OCI-LY7 (cell line): ENCODE measurements at places on chromosomes 1 and 21.
A peak's percentile ranks its signal among the peaks of the same experiment; 100 is the strongest.

- no peak for DNase-seq
These were observed 12.4 kb upstream of the UMODL1 start for GRCh38 chr21:42058631-42059111.

- no peak for DNase-seq
These were observed 50.4 kb upstream of the GPR37L1 start for GRCh38 chr1:202072211-202072765.

GRCh38 chr1:147892731-147893214 lies 9.8 kb upstream of the GJA8 start:
- DNase-seq = peak; percentile 55

DNA sequence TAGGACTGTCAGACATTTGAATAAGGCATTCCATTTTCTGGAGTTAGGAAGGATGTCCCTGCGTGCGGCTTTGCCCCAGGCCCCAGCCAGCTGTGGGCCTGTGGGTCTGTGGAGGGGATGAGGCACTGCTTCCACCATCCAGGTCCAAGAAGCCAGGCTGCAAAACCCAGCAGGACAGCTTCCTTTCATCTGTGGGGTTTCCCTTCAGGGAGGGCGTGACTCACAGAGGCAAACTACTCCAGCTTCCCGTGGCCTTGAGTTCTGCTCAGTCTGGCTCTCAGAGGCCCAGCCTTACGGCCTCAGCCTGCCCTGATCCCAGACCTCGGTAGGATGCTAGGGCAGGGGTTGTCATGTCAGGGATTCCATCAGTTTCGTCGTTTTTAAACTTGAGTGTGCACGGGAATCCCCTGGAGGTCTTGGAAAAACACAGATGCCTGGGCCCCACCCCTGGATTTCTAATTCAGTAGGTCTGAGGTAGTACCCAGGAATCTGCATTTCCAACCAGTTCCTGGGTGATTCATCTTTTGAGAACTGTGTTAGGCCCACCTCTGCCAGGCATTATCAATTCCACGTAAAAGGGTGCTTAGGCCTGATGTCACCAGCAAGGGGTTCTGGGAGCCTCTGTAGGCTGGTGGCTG lies 32.3 kb upstream of the TENT5C start:
- DNase-seq = no peak

GRCh38 chr1:26571381-26571780 lies 41.8 kb downstream of the RPS6KA1 start:
- DNase-seq = no peak

- no peak for DNase-seq
These were observed 9.4 kb downstream of the POFUT2 start for GRCh38 chr21:45278156-45278911.

DNA sequence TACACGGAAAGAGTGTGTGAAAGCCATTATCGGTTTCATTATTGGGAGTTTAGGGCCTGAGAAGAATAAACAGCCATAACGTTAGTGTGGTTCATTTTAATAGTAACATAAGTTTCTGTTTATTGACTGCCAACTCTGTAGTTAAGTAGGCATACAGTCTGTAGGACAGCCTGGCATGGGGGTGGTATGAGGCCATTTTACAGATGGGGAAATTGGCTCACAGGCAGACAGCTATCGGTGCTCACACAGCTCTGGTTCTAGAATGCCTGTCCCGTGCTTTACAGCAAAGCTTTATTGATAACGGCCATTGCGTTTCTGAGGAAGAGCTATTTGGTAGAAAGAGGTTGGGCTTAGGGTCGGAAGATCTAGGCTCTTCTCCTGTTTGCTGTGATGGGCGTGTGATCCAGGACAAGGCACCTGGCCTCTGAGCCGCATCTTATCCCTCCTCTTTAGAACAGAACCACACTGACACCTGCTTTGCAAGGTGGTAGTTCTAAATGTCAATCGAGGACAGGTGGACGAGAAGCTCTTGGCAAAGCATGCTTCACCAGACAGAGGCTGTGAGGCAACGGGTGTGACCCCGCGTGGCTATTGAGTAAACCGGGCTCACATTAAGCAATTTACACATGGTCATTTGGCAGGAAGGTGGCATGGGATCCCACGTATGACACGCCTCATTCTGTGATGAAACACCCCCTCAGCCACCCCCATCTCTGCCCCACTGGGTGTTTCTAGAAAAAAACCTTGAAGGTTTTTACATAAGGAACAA lies 14.9 kb downstream of the ETS2 start:
- DNase-seq = no peak

GRCh38 chr1:147072482-147073432 lies 99.5 kb downstream of the PRKAB2 start:
- DNase-seq = no peak

DNA sequence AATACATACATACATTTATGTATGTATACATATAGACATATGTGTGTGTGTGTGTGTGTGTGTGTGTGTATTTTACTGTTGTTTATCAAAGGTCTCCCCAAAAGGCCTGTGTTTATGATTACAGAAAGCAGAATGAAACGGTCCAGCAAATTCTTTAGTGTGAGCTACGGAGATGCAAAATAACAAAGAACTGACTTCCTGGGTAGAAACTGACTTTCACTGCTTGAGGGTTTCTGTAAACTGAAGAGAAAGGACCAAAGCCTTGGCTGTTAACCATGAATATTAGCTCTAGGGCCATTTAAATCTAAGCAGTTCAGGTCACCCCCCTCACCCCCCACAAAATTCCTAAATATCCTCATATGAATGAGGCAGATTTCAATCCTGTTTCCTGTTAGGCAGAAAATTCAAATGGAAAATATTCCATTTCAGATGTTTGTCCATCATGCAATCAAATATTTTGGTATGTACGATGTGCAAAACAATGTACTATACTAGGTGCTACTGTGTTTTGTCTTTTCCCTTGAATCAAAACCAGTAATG lies 213.2 kb downstream of the TGFB2 start:
- DNase-seq = no peak

GRCh38 chr1:53450225-53450624 lies 9.0 kb upstream of the DMRTB1 start:
- DNase-seq = no peak

DNA sequence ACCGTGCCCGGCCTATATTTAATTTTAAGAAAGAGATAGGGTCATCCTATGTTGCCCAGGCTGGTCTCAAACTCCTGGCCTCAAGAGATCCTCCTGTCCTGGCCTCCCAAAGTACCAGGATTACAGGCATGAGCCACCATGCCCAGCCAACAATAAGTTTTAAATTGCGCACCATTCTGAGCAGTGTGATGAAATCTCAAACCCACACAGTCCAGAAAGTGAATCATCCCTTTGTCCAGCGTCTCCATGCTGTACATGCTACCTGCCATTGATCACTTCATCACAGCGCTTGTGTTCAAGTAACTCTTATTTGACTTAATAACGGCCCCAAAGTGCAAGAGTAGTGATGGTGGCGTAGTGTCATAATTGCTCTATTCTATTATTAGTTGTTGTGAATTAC lies 75.4 kb downstream of the APP start:
- no peak for DNase-seq

DNA sequence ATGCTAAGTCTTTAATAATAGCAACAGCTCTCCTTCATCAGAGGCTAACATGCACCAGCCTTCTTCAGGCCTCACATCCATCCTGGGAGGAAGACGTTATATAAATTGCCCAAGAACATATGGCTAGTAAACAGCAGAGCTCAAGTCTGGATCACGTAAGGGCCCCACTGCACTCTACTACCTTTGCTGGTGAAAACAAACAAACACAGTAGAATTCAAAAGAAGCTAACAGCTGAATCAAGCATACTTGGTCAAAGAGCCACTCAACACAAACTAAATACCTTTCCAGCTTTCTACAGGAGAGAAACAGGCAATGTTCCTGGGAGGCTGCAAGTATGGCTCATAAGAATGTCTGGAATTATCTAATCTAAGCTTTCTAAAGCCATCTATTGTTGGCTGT lies 66.0 kb downstream of the WLS start:
- DNase-seq = no peak

GRCh38 chr1:162765788-162766187 lies 24.7 kb upstream of the HSD17B7 start:
- no peak for DNase-seq

GRCh38 chr1:203769505-203770343 lies 4.7 kb downstream of the LAX1 start:
- no peak for DNase-seq
